ENCODE measurements at places on chromosomes 5 and 9.

- peak; percentile 87 for DNase-seq
Observed at GRCh38 chr9:90801241-90801972, at the start of gene SYK. SYK (plus strand) TSS chr9:90801819; CDS start chr9:90843899, 42,080 bp downstream.

DNA sequence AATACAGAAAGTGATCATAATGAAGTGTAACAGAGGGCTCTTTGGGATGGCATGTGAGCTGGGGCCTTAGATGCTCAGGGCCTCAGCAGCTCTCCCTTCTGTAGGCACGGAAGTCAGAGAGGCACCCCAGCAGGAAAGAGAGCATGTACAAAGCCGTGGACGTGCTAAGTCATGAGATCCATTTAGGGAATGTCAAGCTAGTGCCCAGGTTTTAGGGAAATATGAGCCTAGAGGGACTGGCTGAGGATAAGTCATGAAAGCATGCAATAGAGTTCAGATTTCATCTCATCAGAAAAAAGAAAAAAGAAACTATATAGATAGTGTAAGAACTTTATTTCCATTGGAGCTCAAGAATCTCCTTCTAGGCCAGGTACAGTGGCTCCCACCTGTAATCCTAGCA lies 379.5 kb upstream of the KLF4 start:
- DNase-seq: no peak

GRCh38 chr5:171162596-171162995 lies 146.5 kb upstream of the TLX3 start:
- no peak for DNase-seq

DNA sequence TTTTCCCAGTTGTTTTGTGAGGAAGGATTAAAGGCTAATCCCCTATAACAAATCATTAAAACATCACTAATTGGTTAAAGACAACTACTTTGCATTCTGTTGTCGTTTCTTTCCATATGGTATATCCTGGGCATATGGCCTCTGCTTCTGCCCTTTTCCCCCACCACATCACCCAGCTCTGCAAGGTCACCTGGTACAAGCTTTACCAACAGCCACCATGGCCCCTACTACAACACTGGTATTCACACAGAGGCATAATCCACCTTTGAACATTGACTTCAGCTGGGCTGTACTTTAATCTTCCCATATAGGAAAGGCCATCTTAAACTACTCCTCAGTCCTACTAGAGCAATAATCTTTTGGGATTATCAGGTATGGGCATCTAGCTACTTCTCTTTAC lies 866.1 kb downstream of the TLE4 start:
- no peak for DNase-seq

- DNase-seq: no peak
Observed at GRCh38 chr5:15577132-15577531, 77.2 kb downstream of the FBXL7 start.

DNA sequence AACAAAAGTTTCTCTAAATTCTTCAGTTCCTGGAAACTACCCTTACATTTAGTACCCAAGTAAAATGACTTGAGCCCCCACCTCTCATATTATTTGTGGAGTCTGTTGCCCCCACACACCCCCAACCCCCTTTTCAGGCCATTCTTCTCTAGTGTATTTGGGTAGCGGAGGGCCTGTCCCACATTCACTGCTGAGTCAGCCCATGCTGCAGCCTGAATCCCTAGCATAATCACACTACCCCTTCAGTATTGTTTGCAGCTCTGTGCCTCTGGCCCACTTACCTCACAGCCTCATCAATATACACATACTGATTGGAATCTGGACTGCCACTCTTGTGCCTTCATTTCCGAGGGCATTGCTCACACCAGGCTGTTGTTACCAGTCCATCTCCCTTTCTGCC lies 26.8 kb downstream of the RGS7BP start:
- no peak for DNase-seq

DNA sequence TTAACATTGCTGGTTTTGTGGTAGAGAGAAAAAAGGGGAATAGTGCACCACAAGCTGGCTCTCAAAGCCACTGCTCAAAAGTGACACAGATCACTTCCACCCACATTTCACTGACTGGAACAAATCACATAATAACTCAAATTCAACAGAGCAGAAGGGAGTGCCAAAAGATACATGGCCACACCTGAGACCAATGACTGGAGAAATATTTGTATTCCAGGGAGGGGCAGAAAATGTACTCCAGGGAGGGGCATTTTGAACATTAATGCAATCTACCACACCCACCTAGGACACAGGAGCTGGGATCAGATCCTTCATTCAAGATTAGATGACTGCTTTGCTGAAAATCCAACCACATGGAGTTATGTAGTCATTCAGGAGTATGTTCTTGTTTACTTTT lies 44.8 kb upstream of the ALDOB start:
- peak; percentile 97 for DNase-seq

DNA sequence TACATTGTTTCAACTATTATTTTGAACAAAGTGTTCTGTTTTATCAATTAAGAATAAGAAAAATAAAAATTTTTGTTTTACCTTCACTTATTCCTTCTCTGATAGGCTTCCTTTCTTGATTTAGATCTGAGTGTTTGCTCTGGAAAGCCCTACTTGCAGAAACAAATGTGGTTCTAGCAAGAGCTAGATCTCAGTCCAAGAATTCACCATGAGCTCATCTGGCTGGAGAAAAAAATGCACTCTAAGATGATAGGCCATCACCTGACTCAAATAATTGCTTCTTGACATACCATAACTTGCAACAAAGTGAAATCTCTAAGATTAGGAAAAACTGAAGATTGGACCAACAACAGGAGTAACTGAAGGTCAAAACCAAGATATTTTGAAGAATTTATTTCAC lies 6.3 kb upstream of the RLN2 start:
- DNase-seq: no peak
